ENCODE measurements at places on chromosomes 11 and 22. TPM values are rescaled to one million over a fixed set of nuclear protein-coding genes. Genes with fewer than 3 reads are reported as not detected.

GRCh38 chr11:34356576-34356912 is 1.3 kb downstream of the ABTB2 start:
- peaks cover 41% of the 10 kb centered on the region for H3K27me3 ChIP-seq
- H3K4me1 ChIP-seq = peaks cover 31% of the 10 kb centered on the region
- DNase-seq = no peak
- H3K36me3 ChIP-seq = no peaks in the 10 kb centered on the region
- H3K4me3 ChIP-seq = peak overlapping the region; percentile 57
- no peak overlapping the region for H3K27ac ChIP-seq

DNA sequence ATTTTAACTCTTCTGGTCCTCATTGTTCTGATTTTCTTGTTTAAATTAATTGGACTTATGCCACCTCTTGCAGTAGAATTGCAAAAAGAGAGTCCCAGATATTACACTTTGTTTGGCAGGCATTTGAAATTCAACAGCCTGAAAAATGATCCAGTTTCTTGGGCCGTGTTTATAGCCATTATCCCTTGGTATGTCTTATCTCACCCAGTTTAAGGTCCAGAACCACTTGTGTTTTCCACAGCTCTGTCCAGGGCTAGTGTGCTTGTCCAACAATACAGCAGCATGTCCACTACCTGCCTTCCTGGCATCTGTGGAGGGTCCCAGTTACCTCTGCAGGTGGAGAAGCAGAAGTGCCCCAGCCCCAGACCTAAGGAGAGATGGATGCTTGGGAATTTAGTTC is 397.4 kb downstream of the SOX6 start:
- H3K27me3 ChIP-seq = no peaks in the 10 kb centered on the region
- DNase-seq = no peak
- no peak overlapping the region for H3K4me3 ChIP-seq
- no peaks in the 10 kb centered on the region for H3K36me3 ChIP-seq
- no peaks in the 10 kb centered on the region for H3K4me1 ChIP-seq

GRCh38 chr11:101723371-101723770 is 139.6 kb upstream of the TRPC6 start:
- H3K4me1 ChIP-seq = no peaks in the 10 kb centered on the region
- DNase-seq = no peak
- no peaks in the 10 kb centered on the region for H3K36me3 ChIP-seq
- H3K27me3 ChIP-seq = no peaks in the 10 kb centered on the region

DNA sequence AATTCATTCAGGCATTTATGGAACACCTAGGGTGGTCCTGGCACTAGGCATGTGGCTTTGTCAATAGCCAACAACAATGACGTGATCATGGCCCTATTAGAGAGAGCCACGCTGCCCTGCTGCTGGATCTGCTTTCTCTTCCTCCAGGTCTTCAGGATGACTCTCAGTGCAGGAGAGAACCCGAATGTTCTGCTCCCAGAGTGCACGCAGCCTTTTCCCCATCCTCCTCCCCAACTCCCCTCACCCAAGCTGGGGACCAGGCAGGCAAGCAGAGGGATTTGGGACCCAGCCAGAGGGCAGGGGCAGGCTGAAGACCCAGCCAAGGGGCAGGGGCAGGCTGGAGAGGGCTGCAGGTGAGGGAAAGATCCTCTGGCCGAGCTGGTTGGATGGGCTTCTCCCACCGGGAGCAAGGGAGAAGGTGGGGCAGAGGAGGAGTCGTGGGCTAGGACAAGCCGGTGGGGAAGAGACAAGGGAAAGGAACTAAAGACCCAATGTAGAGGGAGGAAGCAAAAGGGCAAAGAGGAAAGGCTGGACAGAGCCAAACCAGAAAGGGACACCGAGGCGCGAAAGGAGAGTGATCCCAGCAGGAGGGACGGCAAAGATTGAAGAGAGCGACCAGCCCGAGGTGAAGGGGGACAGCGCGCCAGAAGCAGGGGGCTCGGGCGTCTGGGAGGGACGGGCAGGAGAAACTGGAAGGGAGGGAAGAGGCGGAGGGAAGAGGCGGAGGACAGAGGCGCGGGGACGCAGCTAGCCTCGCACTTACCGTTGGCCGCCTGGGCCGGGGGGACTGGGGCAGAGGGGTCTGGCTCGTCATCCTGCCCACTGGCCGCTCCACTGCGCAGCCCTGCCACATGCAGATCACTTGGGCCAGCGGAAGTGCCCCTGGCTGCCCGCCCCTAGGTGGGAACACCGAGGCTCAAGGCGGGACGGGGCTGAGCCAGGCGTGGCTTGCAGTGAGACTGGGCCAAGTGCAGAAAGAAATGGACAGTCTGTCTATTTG is at the start of gene KCTD14:
KCTD14 (minus strand) TSS at position 880 of the 1,000 bp plus-strand sequence; CDS start at position 853, 27 bp downstream.
- no peak for DNase-seq
- H3K4me1 ChIP-seq = peaks cover 4% of the 10 kb centered on the region
- H3K27me3 ChIP-seq = peaks cover 10% of the 10 kb centered on the region
- no peak within 1 kb of the TSS for H3K27ac ChIP-seq
- no peaks in the 10 kb centered on the region for H3K36me3 ChIP-seq

DNA sequence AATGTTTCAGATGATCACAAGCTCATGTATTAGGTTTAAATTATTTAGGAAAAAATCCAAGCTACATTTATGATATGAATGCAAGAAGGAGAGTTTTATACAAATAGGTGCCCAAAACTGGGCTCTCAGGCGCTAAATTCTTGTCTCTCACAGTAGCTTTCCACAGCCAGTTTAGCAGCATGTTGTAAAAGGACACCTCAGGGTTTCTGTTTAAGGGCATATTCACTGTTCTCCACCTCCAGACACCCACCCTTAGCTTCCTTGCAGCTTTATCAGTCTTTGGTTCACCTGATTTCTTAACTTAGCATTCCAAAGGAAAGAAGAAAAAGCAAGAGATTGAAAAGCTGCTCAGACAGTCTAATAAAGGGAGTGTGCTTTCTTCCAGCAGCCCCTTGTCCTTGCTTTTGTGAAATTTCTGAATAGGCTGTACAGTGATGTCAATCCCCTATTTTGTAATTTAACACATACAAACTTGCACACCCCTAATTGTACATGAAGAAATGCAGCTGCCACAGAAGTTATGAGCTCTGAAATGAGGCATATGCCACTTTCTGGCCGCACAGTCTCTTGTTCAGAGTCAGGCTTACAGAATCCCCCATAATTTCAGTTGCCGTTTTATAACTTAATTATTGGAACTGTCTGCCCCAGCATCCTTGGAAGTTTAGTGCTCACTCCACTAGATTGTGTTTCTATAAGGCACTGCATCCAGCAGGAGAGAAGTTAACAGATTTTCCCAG is 262.1 kb downstream of the DDX10 start:
- H3K27ac ChIP-seq = no peak overlapping the region
- no peaks in the 10 kb centered on the region for H3K4me1 ChIP-seq
- DNase-seq = no peak
- no peaks in the 10 kb centered on the region for H3K36me3 ChIP-seq

- H3K27me3 ChIP-seq = no peaks in the 10 kb centered on the region
- DNase-seq = no peak
- H3K4me1 ChIP-seq = no peaks in the 10 kb centered on the region
Measured at GRCh38 chr11:83088965-83089364, 17.3 kb upstream of the RAB30 start.

DNA sequence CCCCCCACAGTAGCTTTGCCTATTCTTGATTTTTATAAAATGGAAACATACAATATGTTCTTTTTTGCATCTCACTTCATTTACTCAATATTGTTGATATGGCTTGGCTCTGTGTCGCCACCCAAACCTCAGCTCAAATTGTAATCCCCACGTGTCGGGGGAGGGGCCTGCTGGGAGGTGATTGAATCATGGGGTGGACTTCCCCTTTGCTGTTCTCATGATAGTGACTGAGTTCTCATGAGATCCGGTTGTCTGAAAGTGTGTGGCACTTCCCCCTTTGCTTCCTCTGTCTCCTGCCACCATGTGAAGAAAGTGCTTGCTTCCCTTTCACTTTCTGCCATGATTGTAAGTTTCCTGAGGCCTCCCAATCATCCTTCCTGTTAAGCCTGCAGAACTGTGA is 431.3 kb downstream of the MN1 start:
- peaks cover 21% of the 10 kb centered on the region for H3K27me3 ChIP-seq
- H3K4me3 ChIP-seq = no peak overlapping the region
- no peak for DNase-seq
- H3K36me3 ChIP-seq = no peaks in the 10 kb centered on the region
- no peak overlapping the region for H3K27ac ChIP-seq
- no peaks in the 10 kb centered on the region for H3K4me1 ChIP-seq

DNA sequence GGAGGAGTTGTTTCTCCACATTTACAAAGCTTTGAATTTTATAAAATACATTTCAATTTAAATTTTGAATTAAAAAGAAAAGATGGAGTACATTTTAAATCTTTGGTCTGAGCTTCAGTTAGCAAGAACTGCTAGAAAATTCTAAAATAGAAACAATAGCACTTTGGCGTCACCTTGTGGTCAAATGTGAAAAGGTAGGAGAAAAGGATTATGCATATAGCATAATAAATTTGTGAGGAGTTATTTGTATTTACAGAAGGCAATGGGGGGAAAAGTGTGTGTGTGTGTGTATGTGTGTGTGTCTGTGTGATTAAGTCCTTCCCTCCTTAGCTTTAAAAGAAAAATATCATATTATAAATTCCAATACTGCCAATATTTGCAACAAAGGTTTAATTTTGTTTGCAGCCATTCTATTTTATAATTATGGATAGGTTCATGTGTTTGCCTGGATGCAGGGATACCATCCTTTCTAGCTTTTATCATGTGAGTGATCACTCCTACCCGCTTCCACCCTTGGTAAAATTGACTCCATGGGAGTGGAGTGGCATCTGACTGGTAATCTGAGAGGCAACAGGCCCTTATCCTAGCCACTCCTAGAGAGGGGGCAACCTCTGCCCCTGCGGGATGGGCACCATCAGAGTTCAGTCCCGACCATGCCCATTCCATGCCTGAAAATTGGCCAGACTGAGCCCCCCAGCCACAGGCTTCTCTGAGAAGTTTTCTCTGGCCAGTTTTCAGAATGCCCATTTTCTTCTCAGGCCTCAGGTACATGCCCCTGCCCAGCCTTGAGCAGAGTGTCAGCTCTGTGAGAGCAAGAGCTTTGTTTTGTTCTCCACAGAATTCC is 13.6 kb upstream of the LGR4 start:
- no peak for DNase-seq
- no peaks in the 10 kb centered on the region for H3K27me3 ChIP-seq
- no peak overlapping the region for H3K27ac ChIP-seq

DNA sequence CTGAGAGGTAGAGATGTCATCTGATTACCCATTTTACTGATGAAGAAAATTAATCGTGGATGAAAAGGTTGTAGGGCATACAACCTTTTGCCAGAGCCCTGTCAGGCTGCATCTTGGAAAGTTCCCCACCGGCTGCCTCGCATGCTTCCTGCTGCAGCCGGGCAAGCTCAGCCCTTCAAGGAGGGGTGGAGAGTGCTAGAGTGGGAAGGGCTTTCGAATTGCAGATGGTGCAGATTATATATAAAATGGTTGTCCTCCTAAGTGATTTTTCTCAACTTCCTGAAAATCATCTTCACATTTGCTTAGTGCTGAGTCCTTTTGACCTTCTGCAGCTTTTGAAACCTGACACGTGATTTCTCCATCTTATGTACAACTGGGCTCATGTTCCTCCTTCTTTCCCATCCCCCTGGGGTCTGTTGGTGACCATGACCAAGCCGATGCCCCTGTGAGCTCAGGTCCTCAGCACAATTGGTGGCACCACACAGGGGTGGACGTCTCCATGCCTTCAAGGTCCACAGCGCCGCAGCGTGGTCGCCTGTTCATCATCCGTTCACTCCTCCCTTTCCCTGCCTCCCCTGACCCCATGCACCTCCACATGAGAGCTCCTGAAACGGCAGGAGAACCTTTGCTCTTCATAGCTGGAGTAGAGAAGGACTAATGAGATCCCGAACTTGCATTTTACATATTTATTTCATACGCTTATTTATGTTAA is 47.6 kb upstream of the MYO18B start:
- no peaks in the 10 kb centered on the region for H3K36me3 ChIP-seq
- no peak overlapping the region for H3K27ac ChIP-seq
- no peaks in the 10 kb centered on the region for H3K4me1 ChIP-seq
- no peak overlapping the region for H3K4me3 ChIP-seq
- DNase-seq = no peak

- DNase-seq = peak; percentile 24
- H3K27ac ChIP-seq = no peak overlapping the region
- H3K36me3 ChIP-seq = no peaks in the 10 kb centered on the region
- H3K27me3 ChIP-seq = peaks cover 75% of the 10 kb centered on the region
- no peak overlapping the region for H3K4me3 ChIP-seq
Measured at GRCh38 chr11:43576803-43577521, 103.6 kb upstream of the HSD17B12 start.

- no peak overlapping the region for H3K4me3 ChIP-seq
- no peaks in the 10 kb centered on the region for H3K36me3 ChIP-seq
- no peak for DNase-seq
- H3K4me1 ChIP-seq = peaks cover 35% of the 10 kb centered on the region
- H3K27me3 ChIP-seq = no peaks in the 10 kb centered on the region
Measured at GRCh38 chr11:117932947-117933346, 3.7 kb upstream of the TMPRSS13 start.

GRCh38 chr11:16841481-16841880 is 103.0 kb downstream of the C11orf58 start:
- H3K27me3 ChIP-seq = no peaks in the 10 kb centered on the region
- no peak overlapping the region for H3K27ac ChIP-seq
- H3K4me1 ChIP-seq = no peaks in the 10 kb centered on the region
- H3K4me3 ChIP-seq = no peak overlapping the region
- H3K36me3 ChIP-seq = no peaks in the 10 kb centered on the region

DNA sequence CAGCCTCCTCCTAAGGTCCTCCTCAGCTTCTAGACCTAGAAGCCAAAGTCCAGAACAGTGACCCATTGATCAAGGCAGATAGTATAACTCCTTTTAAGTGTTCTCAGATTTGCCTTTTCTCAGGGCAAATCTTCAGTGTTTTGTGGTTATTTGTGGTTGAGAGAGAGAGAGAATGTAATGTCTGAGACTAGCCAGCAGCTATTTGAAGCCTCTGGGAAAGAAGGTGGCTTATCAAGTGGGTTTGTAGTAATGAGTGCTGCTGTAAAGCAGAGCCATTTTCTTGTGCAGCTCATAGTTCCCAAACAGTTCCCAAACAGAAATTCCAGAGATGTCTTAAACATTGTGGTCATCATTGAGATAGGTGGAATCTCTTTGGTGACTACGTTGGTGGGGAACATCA is 89.5 kb downstream of the RNF169 start:
- no peaks in the 10 kb centered on the region for H3K4me1 ChIP-seq
- DNase-seq = no peak
- no peak overlapping the region for H3K4me3 ChIP-seq
- no peak overlapping the region for H3K27ac ChIP-seq
- peaks cover 71% of the 10 kb centered on the region for H3K36me3 ChIP-seq

The GGT5 gene
- total RNA-seq = not detected

The KCNJ1 gene
- 0.27 TPM for total RNA-seq

The OR10G7 gene
- total RNA-seq = not detected

The MRGPRX4 gene
- total RNA-seq = not detected

The AMOTL1 gene
- total RNA-seq = 0.08 TPM

The SEC14L6 gene
- not detected for total RNA-seq

The IRAG1 gene
- total RNA-seq = not detected

The CHST1 gene
- total RNA-seq = not detected

The PICALM gene
- total RNA-seq = 73.3 TPM

All from CD4-positive, alpha-beta T cell (primary cell).